ENCODE measurements at places on chromosomes 2 and 18.

DNA sequence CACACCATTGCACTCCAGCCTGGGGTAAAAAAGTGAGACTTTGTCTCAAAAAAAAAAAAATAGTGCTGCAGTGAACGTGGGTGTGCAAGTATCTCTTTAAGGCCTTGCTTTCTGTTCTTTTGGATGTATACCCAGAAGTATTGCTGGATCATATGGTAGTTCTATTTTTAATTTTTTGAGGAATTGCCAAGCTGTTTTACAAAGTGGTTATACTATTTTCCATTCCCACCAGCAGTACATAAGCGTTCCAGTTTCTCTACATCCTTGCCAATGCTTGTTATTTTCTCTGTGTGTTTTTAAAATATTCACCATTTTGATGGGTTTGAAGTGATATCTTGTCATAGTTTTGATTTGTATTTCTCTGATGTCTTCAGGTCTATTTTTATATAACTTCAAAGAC is 13.1 kb downstream of the ARMC9 start:
- no peak for DNase-seq

GRCh38 chr18:80104364-80104779 is 4.7 kb upstream of the ADNP2 start:
- DNase-seq: no peak

DNA sequence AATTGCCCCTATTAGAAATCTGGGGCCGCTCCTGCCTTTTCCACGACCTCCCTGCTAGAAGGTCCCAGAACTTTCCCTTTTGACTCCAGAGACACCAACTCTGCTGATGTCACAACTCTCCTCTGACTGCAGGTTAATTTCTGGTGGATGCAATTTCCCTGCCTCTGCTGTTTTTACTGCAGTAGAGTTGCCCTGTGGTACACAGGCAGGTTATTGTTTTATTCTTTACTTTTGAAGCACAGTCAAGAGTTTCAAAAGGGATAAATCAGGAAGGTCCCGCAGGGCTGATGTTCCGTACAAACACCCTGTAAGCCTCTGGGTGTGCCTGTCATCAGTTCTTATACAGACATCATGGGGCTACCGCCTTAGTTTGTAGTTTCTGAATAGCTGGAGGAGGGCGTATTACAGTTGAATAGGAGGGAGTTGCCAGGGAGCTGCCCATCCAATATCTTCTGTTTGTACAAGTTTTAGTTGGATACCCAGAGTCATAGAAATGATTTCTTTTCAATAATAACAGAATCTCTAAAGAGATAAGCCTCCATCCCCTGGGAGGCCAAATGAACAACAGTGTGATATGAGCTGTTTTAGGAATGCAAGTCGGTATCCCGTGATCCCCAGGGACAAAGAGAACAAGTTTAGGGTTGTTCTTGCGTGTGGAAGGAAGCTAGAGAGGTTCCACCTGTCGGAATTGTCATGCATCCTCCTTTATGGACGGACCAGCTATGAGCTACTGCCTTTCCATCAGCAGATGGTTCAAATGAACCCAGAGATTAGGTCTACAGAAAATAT is 108.4 kb upstream of the COPS8 start:
- no peak for DNase-seq

GRCh38 chr2:232926431-232926939 is 56.4 kb downstream of the SNORC start:
- DNase-seq: no peak

DNA sequence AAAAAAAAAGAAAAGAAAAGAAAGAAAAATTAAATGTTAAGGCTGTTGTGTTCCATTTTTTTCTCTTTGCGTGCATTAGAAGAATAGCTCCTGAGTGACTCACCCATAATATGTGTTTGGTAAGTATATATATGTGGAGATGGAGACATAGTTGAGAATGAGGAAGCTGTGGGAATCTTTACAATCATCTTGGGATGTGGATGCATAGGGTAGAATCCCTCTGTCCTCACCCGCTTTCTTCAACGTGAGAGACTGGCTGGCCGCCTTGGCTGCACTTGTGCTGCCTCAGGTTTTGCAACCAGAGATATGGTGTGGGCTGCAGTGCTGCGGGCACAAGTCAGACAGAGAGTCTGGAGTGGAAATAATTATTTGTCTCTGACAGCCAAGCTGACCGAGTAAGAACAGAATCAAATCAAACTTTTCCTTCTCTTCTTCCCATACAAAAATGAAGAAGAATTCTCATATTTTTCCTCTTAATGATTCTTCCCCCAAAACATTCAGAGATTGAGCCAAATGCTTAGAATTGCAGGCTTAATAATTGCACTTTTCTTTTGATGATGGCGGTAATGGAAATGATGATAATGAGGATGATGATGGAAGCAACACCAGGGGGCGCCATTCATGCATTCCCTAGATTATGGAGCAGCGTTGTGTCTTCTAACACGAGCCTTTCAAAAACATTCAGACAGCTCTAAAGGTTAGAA is 48.5 kb downstream of the SERPINB7 start:
- no peak for DNase-seq

DNA sequence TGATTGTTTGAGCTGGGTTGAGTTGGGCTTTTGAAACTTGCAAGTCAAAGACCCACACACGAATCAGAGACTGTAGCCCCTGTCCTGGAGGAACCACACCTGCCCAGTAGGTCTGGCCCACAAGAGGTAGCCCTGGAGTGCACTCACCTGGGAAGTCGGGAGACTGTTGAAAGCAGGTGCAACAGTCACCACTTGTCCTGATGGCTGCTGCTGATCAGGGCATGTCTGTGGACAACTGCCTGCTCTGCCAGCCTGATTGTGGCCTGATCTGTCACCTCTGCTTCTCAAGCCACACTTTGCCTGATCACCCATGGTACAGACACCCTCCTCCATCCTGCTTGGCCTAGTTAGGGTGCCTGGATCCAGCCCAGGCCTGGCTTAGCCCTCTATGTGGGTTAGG is 105.0 kb upstream of the HAAO start:
- no peak for DNase-seq

DNA sequence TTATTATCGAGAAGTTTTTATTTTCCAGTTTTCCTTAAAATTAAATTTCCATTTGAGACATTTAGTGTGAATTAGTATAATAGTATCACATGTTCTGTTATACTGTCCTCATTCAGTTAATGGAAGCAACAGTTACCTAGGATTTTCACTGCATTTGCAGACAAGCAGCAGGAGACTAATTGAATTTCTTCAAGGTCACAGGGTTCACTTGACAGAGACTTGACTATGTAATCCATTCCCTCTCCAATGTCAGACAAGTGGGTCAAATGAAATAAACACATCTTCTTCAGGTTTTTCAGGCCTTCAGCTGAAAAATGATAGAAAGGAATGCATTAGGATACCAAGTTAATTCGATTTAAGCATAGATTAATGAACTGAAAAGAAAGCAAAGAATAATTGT is 26.7 kb downstream of the NLRC4 start:
- DNase-seq: no peak

GRCh38 chr18:7206217-7206616 is 24.7 kb upstream of the LRRC30 start:
- DNase-seq: no peak

GRCh38 chr2:215401896-215402379 is 33.9 kb downstream of the FN1 start:
- DNase-seq: no peak

DNA sequence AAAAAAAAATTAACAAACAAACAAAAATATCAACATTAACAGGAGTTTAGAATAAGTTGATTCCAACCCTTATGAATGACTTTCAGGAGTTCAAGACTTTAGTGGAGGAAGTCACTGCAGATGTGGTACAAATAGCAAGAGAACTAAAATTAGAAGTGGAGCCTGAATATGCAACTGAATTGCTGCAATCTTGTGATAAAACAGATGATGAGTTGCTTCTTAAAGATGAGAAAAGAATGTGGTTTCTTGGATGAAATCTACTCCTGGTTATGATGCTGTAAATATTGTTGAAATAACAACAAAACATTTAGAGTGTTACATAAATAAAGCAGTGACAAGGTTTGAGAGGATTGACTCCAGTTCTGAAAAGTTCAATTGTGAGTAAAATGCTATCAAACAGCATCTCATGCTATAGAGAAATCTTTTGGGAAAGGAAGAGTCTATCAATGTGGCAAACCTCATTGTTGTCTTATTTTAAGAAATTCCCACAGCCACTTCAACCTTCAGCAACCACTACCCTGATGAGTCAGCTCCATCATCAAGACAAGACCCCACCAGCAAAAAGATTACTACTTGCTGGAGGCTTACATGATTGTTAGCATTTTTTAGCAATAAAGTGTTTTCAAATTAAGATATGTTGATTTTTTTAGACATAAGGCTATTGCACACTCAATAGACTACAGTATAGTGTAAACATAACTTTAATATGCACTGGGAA is 42.7 kb upstream of the TAF4B start:
- DNase-seq: no peak

GRCh38 chr2:130390460-130391057 is 34.7 kb downstream of the PTPN18 start:
- peak; percentile 85 for DNase-seq

DNA sequence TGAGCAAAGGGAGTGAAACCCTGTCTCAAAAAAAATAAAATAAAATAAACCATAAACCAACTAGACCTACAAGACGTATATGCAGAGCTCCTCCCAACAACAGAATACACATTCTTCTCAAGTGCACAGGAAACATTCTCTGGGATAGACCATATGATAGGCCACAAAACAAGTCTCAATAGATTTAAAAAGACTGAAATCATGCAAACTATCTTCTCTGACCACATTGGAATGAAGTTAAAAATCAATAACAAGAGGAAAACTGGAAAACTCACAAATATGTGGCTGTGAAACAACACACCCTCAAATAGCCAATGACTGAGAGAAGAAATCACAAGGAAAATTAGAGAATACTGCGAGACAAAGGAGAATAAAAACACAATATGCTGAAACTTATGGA is 7.2 kb upstream of the AFG3L2 start:
- no peak for DNase-seq

DNA sequence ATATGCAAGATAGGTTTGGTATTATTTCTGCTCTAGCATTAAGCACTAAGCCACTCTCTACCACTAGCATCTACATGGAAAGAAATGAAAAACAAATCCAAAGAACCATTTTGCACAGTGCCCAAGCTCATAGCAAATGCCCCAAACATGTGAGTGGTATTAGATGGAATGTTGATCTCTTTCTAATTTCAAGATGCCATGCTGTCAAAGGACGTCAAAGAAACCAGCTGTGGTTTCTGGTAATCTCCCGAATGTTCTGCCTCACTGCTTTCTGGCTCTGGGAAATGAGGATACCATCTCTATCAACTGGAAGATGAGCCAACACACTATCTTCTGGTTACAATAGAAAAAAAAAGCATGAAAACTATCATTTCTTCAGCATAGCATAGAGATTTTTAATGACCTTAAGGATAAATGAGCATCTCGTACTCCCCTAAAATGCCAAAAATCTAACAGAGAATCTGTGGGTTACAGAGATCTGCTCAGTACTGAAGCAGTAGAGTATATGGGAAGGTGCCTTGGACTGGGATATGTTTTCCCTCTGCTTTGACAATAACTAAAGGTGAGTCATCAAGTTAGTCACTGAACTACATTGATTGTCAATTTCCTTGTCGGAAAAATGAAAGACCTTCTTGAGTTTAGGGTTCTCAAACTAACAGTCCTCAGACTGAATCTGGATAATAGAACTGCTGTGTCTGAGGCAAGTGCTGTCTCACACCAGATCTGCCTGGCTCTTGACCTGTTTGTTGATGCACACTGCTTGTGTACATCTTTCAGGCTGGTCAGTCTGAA is 244.8 kb upstream of the NCKAP5 start:
- DNase-seq: no peak

GRCh38 chr18:3886575-3887322 is 436.8 kb downstream of the TGIF1 start:
- no peak for DNase-seq

GRCh38 chr2:810397-810796 is 133.2 kb upstream of the TMEM18 start:
- DNase-seq: no peak

DNA sequence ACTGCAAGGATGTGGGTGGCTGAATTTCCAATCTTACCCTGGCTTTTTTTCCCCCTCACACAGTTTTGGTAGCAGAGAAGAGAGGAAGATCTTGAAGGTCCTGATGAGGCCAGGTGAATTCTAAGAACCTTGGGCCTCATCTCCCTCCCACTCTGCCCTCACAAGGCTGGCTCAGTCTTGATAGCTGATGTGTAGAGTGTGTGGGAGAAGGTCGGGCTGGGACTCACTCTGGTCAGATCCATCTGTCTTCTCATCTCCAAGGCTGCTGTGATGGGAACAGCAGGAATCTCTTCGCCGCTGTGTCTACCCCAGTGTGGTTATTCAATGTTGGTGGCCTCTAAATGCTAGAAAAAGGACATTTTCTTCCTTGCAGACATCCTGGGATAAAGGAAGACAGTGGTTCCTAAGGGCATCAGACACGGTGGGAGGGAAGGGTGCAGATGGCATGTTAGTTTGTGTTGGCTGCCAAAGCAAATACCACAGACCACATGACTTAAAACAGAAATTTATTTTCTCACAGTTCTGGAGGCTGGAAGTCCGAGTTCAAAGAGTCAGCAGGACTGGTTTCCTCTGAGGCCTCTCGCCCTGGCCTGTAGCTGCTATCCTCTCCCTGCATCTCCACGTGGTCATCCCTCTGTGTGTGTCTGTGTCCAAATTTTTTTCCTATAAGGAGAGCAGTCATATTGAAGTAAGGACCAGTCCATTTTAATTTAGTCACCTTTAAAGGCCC is 37.6 kb upstream of the MGAT4A start:
- DNase-seq: no peak

DNA sequence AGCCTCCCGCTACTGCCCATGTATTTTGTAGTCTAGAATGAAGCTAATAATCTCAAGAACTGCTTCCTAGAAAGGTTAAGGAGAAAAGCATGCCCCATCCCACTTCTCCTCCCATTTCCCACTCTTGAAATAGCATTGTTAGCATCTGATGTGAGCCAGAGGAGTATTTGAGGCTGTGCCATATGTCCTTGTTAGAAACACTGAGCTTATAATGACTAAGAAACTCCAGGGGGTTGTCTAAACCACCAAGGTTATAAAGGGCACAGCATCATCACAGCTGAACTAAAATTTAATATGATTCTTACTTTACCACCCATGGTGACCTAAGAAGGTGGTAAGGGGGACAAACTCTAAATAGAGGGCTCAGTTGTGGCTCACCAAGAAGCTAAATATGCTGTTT is 16.6 kb downstream of the TSPYL6 start:
- no peak for DNase-seq

- no peak for DNase-seq
Observed at GRCh38 chr2:111623380-111623779, 260.6 kb downstream of the ANAPC1 start.

DNA sequence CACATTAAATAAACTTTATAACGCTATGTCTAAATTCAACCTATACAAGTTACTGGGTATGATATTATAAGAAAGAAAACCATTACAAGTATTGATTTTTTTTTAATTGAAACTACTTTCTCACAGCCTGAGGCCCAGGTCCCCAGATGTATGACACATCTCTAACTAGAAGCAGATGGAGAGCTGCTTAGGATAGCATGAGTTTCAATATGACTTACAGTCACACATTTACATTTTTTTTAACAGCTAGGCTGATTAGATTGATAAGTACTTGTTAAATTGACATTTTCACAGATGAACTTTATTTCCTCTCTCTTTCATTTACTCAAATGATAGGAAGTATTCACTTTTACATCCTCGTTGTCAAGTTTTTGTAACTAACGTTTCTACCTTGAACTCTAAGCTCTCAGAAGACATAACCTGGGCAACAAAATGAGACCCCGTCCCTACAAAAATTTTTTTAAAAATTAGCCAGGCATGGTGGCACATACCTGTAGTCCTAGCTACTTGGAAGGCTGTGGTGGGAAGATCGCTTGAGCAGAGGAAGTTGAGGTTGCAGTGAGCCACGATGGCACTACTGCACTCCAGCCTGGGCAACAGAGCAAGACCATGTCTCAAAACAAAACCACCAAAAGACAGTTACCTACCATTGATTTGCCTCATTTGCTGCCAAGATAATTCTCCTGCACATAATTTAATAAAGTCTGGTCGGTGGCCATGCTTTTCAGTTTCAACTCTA is 52.4 kb downstream of the STK39 start:
- no peak for DNase-seq

Data from mesenteric fat pad (tissue), 1 donor.